ENCODE measurements at places on chromosomes 7 and 10.

DNA sequence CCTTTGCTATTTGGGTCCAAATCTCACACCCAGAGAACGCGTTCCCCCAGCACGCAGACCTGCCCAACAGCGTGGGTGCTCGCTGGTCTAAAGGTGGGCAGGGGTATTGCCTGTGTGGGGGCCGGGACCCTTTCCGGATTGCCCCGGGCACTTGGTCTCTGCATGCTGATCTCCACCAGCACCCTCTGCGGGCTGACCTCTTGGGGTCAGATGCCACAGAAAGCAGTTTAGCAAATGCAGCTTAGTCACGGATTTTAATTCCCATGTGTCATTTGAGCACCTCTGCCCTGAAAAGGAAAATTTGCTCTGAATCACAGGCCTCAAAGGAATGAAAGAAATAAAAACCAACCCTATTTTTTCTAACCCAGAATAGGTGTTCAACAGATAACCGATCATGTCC is 46.7 kb downstream of the PKD1L1 start:
- DNase-seq: no peak

GRCh38 chr7:32258265-32258664 is 188.1 kb upstream of the PDE1C start:
- no peak for DNase-seq

- DNase-seq: no peak
Measured at GRCh38 chr10:95297402-95297801, 6.6 kb upstream of the PDLIM1 start.

DNA sequence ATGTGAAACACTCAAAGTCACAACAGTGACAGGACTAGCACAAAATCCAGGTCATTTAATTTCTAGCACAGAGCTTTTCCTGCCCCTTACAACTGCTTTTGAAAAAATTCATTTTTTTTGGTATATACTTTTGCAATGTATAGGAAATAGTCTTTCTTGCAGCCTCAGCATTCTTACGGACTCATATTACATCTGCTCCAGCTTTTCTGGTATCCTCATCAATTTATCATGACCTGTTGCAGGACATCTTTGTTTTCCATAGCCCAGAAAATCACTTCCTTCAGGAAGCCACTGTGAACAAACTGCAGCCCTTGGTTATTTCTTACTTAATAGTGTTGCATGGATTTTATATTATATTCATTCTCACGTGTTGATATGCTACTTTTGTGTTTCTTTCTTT is 347.9 kb upstream of the MTPN start:
- no peak for DNase-seq

DNA sequence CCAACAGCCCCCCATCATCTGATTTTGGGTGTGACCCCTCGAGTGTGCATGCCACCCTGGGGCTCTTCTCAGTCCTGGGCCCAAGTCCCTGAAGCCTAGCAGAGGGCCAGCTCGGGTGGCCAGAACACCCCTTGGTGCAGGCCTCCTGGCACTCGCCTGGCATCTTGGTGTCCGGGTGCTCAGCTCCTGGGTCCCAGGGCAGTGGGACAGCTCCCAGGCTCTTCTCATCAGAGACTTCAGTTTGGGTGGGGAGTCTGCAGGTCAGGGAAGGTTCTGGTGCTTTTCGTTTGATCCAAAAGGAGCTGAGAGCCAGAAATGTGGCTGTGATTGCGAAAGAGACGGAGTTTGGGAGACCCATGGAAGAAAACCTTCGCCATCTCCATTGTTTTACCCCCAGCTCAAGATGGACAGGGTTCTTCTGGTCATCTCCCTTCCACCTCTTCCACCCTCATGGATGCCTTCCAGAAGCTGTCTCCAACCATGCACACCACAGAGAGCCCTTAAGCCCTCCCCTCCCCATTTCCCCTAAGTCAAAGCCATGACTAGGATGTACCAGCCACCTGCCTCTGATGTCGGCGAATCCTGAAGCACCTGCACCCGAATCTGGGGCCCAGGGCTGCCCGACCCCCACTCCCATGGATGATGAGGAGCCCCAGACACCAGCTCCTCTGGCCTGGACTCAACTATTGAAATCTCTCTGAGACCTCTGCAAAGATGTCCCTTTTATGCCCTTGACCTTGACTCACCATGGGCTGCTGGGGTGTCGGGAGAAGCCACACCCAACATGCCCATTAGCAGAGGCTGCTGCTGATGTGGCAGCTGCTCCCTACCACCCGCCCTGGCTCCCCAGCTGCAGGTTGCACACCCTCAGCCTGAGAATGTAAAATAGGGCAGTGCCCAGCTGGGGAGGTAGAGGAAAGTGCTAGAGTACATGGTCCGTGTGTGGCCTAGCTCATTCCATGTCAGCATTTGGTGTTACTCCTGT is 55.3 kb downstream of the ADCYAP1R1 start:
- DNase-seq: no peak

- no peak for DNase-seq
Measured at GRCh38 chr10:24456322-24456721, 247.4 kb downstream of the KIAA1217 start.

GRCh38 chr10:43318976-43319960 is 52.2 kb upstream of the FXYD4 start:
- no peak for DNase-seq

DNA sequence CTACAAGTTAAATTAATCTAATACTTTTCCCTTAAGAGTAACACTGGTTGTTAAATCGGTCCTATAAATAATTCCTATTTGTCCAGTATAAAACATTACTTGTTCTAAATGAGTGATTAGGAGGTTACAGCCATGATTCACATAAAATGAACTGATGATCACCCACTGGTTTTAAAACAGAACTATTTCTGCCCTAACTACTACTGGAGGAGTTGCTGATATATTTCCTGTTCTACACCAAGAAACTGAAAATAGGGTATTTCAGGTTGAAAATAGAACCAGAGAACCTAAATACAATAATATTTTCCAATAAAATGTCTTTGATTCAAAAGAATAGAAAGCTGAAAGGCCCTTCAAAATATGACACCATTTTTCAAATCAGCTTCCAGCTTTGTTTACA is 30.9 kb downstream of the DNAJC1 start:
- DNase-seq: no peak

DNA sequence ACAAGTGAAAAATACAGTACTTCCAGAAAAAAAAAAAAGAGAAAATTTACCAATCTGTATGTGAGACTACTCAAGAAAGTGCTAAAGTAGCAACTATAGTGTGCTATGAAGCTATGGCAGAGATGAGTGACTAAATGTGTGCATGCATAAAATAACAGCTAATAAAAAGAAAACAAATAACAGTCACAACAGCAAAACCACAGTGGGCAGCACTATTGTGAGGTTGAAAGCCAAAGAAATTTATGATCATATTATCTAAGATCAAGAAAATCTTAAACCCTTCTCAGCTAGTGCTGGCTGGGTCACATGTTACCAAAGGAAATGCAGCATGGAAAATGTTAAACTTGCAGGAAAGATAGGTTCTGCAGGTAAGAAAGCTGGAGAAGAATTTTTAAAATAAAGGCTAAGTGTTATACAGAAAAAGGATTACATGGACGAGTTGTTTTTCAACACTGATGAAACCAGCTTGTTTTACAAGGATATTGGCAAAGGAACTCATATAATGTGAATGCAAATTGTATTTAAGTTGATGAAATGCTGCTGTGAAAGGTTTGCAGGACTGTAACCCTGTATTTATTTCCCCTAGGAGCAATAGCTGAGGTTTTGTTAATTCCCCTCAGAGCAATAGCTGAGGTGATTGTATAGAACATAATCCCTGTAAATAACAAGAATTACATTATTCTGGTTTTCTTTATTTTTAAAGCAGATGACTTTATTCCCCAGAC is 15.6 kb upstream of the OR2A5 start:
- DNase-seq: no peak

- DNase-seq: no peak
Measured at GRCh38 chr10:91579329-91579985, 53.4 kb downstream of the PPP1R3C start.

DNA sequence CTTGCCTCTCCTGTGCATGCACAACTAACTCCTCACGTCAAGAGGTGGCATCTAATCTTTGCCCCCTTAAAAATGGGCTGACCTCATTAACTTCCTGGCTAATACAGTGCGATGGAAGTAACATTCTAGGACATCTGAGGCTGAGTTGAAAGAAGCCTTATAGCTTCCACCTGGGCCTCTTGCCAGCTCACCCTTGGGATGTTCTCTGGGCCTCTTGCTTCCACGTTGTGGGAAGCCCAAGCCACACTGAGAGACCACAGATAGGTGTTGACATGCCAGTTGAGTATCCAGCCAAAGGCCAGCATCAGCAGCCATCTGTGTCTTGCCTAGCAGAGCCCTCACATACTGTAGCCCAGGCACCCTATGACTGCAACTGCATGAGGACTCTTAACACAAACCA is 60.8 kb upstream of the GDF10 start:
- no peak for DNase-seq

- DNase-seq: no peak
Measured at GRCh38 chr7:467393-467828, 52.2 kb downstream of the PDGFA start.

DNA sequence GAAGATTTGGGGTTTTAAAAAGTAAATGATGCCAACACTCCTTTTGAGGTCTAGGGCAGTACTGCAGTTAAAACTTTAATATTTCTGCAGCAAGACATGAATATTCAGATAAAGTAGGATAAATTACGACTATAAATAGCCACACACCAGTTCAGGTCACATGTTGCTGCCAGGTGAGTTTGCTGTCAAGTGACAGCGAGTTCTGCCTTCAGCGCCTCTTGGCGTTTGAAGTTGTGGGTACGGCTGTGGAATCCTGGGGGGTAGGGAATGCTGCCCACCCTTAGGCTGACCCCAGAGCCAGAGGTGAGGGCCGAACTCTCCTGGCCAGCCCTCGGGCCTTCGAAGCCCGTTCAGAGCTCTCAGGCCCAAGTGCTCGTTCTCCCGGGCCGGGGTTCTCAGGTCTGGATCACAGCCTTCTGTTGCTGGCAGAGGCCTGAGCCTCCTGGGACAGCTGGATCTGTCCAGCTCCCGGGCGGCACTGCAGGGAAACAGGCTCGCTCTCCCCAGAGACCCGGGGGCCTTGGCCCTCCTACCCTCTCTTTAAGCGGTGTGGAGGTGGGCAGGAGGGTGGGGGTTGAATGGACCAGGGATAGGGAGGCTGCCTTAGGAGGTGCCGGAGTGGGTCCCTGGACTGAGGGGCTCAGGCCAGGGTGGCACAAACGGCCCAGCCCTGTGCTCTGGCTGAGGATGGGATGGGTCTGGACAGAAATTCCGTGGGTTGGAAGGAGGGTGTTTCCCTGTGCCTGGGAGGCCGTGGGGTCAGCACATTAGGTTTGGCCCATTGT is 5.4 kb downstream of the BRI3 start:
- DNase-seq: no peak

- no peak for DNase-seq
Measured at GRCh38 chr10:30587522-30588031, 42.0 kb downstream of the LYZL2 start.

GRCh38 chr10:124539935-124540641 is 78.5 kb downstream of the LHPP start:
- DNase-seq: peak; percentile 42

- no peak for DNase-seq
Measured at GRCh38 chr7:5226921-5227785, 37.1 kb downstream of the WIPI2 start.

DNA sequence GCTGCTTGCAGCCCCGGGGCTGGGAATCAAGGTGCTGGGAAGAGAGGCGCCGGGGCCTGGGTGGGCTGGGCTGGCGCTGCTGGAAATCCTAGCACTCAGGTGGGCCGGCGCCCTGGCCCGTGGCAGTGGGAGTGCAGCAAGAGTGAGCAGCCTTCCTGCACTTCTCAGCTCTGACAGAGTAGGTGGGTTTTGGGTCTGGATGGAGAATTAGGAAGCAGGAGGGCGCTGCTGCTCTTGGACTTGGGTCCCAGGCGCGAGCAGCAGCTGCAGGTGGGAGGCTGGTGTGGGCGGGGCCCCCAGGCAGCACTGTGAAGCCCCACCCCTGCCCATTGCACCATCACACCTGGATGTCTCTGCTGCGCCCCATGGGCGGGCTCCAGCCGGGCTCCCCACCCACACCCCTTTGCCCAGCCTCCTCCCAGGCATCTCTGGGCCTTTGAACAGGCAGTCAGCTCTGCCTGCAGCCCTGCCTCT is 6.0 kb downstream of the BRI3 start:
- no peak for DNase-seq

- no peak for DNase-seq
Measured at GRCh38 chr7:1260244-1260635, 27.6 kb downstream of the UNCX start.

DNA sequence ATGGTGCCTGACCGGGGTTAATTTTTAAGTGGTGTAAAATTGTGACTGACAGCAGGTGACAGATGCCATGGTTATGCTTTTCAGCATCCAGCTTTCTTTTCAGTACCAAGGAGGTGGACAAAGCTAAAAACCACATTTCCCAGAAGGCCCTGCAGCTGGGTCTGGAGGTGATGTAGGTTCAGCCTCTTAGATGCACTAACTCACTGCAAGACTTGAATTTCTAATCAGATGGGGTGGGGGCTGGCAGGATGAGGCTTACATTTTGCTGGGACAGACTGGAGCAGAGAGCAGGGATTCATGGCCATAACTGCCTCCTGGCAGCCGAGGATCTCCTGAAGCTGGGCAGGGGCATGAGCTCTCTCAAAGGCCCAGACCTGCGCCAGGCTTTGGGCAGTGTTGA is 52.4 kb downstream of the PDIA4 start:
- DNase-seq: no peak

- no peak for DNase-seq
Measured at GRCh38 chr7:92963566-92963965, 127.2 kb upstream of the CDK6 start.

DNA sequence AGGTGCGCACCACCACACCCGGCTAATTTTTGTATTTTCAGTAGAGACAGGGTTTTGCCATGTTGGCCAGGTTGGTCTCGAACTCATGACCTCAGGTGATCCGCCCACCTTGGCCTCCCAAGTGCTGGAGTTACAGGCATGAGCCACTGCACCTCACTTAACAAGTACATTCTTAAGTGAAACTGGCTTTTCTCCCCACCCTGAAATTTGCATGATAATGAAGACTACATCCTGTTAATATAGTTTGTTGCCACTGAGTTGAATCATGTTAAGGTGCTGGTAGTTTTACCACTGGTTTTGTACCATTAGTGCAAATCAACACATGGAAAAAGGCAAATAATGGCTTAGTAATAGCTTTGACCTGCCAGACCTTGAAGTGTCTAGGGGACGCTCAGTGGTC is 62.2 kb downstream of the MPLKIP start:
- DNase-seq: no peak

GRCh38 chr10:91556691-91557566 is 75.9 kb downstream of the PPP1R3C start:
- no peak for DNase-seq

- DNase-seq: no peak
Measured at GRCh38 chr7:121178869-121179497, 149.8 kb upstream of the WNT16 start.

GRCh38 chr7:101109368-101109767 is 17.5 kb upstream of the SERPINE1 start:
- DNase-seq: no peak
